Right atrium auricular region (tissue), 2 donors: ENCODE measurements at places on chromosomes 3 and 15.
A peak's percentile ranks its signal among the peaks of the same experiment; 100 is the strongest.

GRCh38 chr15:31042751-31043150 is 51.3 kb upstream of the MTMR10 start:
- no peak overlapping the region for H3K4me3 ChIP-seq
- H3K27ac ChIP-seq = no peak overlapping the region
- no peak for DNase-seq
- H3K27me3 ChIP-seq = no peaks in the 10 kb centered on the region
- no peaks in the 10 kb centered on the region for H3K36me3 ChIP-seq

- DNase-seq = no peak
- H3K4me3 ChIP-seq = no peak overlapping the region
- H3K4me1 ChIP-seq = no peaks in the 10 kb centered on the region
- H3K27ac ChIP-seq = no peak overlapping the region
- no peaks in the 10 kb centered on the region for H3K36me3 ChIP-seq
Measured at GRCh38 chr3:110504901-110505300, 566.7 kb upstream of the NECTIN3 start.

DNA sequence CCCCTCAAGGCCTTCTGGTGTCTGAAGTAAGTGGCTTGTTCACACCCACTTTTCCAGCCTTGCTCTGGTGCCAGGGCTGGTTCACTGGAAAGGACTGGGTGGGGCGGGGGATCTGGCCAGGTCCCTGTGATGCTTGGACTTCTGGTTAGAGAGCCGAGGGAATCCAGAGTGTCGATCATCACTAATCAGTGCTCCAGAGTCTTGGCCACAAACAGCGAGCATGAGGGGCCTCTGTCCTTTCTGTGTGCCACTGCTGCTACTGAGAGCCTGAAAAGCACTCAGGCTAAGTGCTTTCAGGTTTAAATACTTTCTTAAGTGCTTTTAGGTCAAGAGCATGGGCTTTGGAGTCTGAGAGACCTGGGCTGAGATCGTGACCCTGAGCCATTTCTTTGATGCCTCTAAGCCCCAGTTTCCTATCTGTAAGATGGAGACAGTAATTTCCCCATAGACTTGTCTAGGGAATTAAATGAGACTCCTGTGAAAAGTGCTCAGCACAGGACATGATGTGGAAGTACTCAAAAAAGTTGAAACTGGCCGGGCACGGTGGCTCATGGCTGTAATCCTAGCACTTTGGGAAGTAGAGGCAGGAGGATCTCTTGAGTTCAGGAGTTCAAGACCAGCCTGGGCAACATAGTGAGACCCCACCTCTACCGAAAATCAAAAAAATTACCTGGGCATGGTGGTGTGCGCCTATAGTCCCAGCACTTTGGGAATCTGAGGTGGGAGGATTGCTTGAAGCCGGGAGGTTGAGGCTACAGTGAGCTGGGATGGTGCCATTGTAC is 53.8 kb upstream of the SEC22A start:
- no peak overlapping the region for H3K27ac ChIP-seq
- no peak overlapping the region for H3K4me3 ChIP-seq
- DNase-seq = no peak
- peaks cover 56% of the 10 kb centered on the region for H3K36me3 ChIP-seq

- no peaks in the 10 kb centered on the region for H3K27me3 ChIP-seq
- H3K27ac ChIP-seq = no peak overlapping the region
- H3K36me3 ChIP-seq = peaks cover 17% of the 10 kb centered on the region
- DNase-seq = no peak
Measured at GRCh38 chr3:52291508-52292181, 4.0 kb downstream of the GLYCTK start.

GRCh38 chr3:11536936-11537612 is 106.6 kb downstream of the VGLL4 start:
- H3K27ac ChIP-seq = no peak overlapping the region
- no peak overlapping the region for H3K4me3 ChIP-seq
- no peaks in the 10 kb centered on the region for H3K4me1 ChIP-seq

GRCh38 chr3:166085164-166085856 is 248.1 kb upstream of the BCHE start:
- no peaks in the 10 kb centered on the region for H3K4me1 ChIP-seq
- H3K27me3 ChIP-seq = no peaks in the 10 kb centered on the region
- H3K27ac ChIP-seq = no peak overlapping the region
- H3K36me3 ChIP-seq = no peaks in the 10 kb centered on the region

GRCh38 chr15:88395872-88396781 is 71.1 kb downstream of the MRPL46 start:
- no peak overlapping the region for H3K4me3 ChIP-seq
- no peaks in the 10 kb centered on the region for H3K36me3 ChIP-seq
- H3K27ac ChIP-seq = no peak overlapping the region
- DNase-seq = no peak
- H3K4me1 ChIP-seq = no peaks in the 10 kb centered on the region

GRCh38 chr15:63234451-63234870 is 42.9 kb upstream of the APH1B start:
- H3K27ac ChIP-seq = peak overlapping the region; percentile 71
- H3K4me3 ChIP-seq = no peak overlapping the region
- DNase-seq = peak; percentile 72
- H3K4me1 ChIP-seq = no peaks in the 10 kb centered on the region

GRCh38 chr3:153338487-153338886 is 176.5 kb downstream of the RAP2B start:
- H3K4me3 ChIP-seq = no peak overlapping the region
- DNase-seq = no peak
- H3K36me3 ChIP-seq = no peaks in the 10 kb centered on the region
- H3K27ac ChIP-seq = no peak overlapping the region
- no peaks in the 10 kb centered on the region for H3K27me3 ChIP-seq

GRCh38 chr3:171772427-171773056 is 37.7 kb downstream of the PLD1 start:
- H3K4me1 ChIP-seq = no peaks in the 10 kb centered on the region
- no peak for DNase-seq
- H3K4me3 ChIP-seq = no peak overlapping the region
- no peaks in the 10 kb centered on the region for H3K36me3 ChIP-seq

- peak; percentile 57 for DNase-seq
- no peaks in the 10 kb centered on the region for H3K27me3 ChIP-seq
- no peak overlapping the region for H3K4me3 ChIP-seq
Measured at GRCh38 chr3:48404440-48405342, 25.2 kb downstream of the PLXNB1 start.

DNA sequence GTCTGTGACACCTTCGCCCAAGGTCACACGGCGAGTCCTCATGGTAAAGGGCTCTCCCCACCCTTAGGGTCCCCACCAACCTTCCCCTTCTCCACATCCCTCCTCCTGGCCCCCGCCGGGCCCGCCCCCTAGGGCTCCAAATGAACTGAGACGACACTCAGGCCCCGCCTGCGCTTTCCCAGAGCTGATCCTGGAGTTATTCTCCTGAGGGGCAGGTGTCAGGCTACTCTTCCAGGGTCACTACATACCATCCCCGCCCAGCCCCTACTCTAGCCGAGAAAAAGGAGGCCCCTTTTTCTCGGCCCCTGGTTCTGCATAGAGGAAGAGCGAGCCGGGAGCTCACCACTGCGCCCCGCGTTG is 292 bp downstream of the USP4 start:
- peaks cover 26% of the 10 kb centered on the region for H3K4me1 ChIP-seq
- peak overlapping the region; percentile 80 for H3K4me3 ChIP-seq
- DNase-seq = no peak
- peak overlapping the region; percentile 92 for H3K27ac ChIP-seq
- H3K36me3 ChIP-seq = peaks cover 10% of the 10 kb centered on the region

GRCh38 chr3:32968166-32968919 is 16.9 kb downstream of the CCR4 start:
- H3K4me3 ChIP-seq = no peak overlapping the region
- no peak for DNase-seq
- H3K27me3 ChIP-seq = no peaks in the 10 kb centered on the region
- no peaks in the 10 kb centered on the region for H3K4me1 ChIP-seq
- H3K36me3 ChIP-seq = no peaks in the 10 kb centered on the region
- H3K27ac ChIP-seq = no peak overlapping the region

DNA sequence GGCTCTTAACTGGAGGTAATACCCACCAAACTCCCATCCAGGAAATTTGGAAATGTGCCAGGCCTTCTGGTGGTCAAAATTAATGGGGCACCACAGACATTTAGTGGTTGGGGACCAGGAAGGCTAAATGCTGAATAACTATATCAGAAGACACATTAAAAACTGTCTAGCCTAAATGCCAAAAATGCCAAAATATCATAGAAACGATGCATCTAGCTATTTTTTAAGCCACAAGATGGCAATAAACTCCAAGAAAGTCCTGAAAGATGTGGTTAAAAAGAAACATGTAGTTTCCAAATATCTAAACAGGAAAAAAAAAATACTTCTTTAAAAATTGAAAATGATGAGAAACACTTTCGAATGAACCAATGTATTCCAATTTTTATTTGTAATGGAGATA is 19.9 kb downstream of the CCDC14 start:
- H3K27ac ChIP-seq = no peak overlapping the region
- DNase-seq = no peak
- H3K36me3 ChIP-seq = peaks cover 15% of the 10 kb centered on the region
- H3K4me1 ChIP-seq = no peaks in the 10 kb centered on the region

- no peak overlapping the region for H3K27ac ChIP-seq
- no peaks in the 10 kb centered on the region for H3K36me3 ChIP-seq
- H3K4me1 ChIP-seq = peaks cover 5% of the 10 kb centered on the region
- H3K27me3 ChIP-seq = no peaks in the 10 kb centered on the region
- H3K4me3 ChIP-seq = no peak overlapping the region
Measured at GRCh38 chr15:82143390-82144385, 97.9 kb upstream of the MEX3B start.

GRCh38 chr3:148023994-148024393 is 614.8 kb downstream of the ZIC1 start:
- no peak overlapping the region for H3K4me3 ChIP-seq
- no peaks in the 10 kb centered on the region for H3K27me3 ChIP-seq
- no peaks in the 10 kb centered on the region for H3K36me3 ChIP-seq
- no peak overlapping the region for H3K27ac ChIP-seq

DNA sequence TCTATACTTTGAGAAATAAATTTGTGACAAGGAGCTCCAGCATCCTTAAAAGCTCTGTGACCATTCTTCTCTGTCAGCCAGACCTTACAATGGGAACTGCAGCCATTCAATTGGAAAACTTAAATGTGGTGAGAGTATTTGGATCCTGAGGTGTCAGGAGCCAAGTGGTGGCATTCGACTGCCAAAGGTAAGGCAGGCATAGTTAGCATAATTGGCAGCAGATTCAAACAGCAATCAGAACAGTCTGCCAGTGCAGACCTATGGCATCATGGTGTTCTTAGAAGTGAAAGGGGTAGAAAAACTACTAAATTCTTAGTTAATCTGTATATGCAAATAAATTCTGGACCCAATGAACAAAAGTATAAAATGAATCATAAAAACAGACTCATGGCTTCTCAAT is 18.2 kb upstream of the FNDC3B start:
- H3K27ac ChIP-seq = no peak overlapping the region
- no peaks in the 10 kb centered on the region for H3K4me1 ChIP-seq
- H3K4me3 ChIP-seq = no peak overlapping the region
- no peaks in the 10 kb centered on the region for H3K36me3 ChIP-seq
- no peaks in the 10 kb centered on the region for H3K27me3 ChIP-seq
- no peak for DNase-seq

- no peak for DNase-seq
- no peak overlapping the region for H3K4me3 ChIP-seq
- no peak overlapping the region for H3K27ac ChIP-seq
- H3K4me1 ChIP-seq = no peaks in the 10 kb centered on the region
- H3K36me3 ChIP-seq = no peaks in the 10 kb centered on the region
- no peaks in the 10 kb centered on the region for H3K27me3 ChIP-seq
Measured at GRCh38 chr15:34126522-34126921, 24.6 kb downstream of the PGBD4 start.

DNA sequence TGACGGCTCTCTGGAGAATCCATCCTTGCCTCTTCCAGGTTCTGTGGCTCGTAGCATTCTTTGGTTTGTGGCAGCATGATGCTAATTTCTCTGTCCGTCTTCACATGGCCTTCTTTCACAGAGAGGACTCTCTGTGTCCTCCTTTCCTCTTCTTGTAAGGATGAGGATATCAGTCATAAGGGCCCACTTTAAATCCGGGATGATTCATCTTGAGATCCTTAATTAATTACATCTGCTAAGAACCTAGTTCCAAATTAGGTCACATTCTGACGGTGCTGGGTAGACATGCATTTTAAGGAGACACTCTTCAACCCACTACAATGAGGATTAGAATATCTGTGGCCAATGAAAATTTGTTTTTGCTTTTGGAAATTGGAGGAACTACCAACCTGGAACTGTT is 15.7 kb upstream of the GXYLT2 start:
- no peak overlapping the region for H3K4me3 ChIP-seq
- no peaks in the 10 kb centered on the region for H3K4me1 ChIP-seq
- no peak for DNase-seq
- no peak overlapping the region for H3K27ac ChIP-seq
- no peaks in the 10 kb centered on the region for H3K27me3 ChIP-seq
- H3K36me3 ChIP-seq = no peaks in the 10 kb centered on the region

- no peaks in the 10 kb centered on the region for H3K36me3 ChIP-seq
- H3K27ac ChIP-seq = peak overlapping the region; percentile 80
- H3K4me1 ChIP-seq = peaks cover 88% of the 10 kb centered on the region
- no peak for DNase-seq
- H3K4me3 ChIP-seq = no peak overlapping the region
- H3K27me3 ChIP-seq = no peaks in the 10 kb centered on the region
Measured at GRCh38 chr15:66761726-66762595, 59.9 kb downstream of the SMAD6 start.

DNA sequence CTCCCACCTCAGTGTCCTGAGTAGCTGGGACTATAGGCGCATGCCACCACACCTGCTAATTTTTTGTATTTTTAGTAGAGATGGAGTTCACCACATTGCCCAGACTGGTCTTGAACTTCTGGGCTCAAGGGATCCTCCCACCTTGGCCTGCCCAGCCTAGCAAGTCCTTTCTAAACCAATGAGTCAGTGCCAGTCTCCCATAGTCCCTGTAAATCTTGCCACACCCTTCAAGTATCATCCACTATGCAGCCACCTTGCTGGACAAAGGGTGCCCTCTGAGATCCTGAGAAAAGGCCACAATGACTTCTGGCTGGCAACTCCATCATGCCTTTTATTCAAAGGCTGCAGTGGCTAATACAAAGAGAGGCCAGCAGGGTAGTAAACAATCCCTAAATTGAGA is 184.0 kb downstream of the ABHD5 start:
- no peaks in the 10 kb centered on the region for H3K36me3 ChIP-seq
- H3K4me3 ChIP-seq = no peak overlapping the region
- H3K27ac ChIP-seq = no peak overlapping the region
